ENCODE measurements at places on chromosomes 1 and 21.

- no peak for DNase-seq
Measured at GRCh38 chr1:247243524-247244137, 12.2 kb upstream of the VN1R5 start.

GRCh38 chr1:81391125-81391828 is 409.5 kb upstream of the ADGRL2 start:
- no peak for DNase-seq

- DNase-seq = no peak
Measured at GRCh38 chr1:222047366-222047765, 305.5 kb upstream of the DUSP10 start.

GRCh38 chr1:35691080-35691479 is 27.6 kb downstream of the C1orf216 start:
- no peak for DNase-seq

- DNase-seq = no peak
Measured at GRCh38 chr21:45294509-45295291, 7.0 kb upstream of the POFUT2 start.

DNA sequence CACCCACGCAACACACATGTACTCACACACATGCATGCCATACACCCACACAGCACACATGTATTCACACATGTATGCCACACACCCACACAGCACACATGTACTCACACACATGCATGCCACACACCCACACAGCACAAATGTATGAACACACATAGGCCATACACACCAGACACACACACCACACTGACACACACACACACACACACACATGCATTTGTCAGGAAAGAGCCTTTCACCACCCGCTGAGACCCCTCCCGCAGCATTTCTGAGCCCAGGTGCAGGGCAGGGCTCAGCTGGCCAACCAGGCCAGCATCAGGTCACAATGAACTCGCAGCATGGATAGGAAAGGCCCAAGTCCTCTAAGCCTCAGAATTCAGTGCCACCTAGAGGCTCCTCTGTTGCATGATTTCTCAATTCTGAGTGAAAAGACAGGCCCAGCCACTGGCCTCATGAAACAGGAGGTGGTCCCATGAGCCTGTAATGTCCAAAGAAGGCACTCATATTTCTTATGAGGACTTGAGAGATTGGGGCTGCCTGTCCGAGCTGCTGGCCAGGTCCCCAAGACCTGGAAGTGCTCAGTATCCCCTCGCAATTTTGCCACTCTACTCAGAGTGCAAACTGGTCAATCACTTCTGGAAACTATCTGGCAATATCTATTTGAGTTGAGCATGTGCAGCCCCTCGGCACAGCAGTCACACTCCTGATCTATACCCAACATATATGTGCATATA is 57.3 kb downstream of the PSMG1 start:
- DNase-seq = peak; percentile 30
